GDM1 (cell line): ENCODE measurements at places on chromosomes 6 and 20.

- DNase-seq: no peak
These were observed 46.6 kb downstream of the SLC2A12 start for GRCh38 chr6:134005800-134006199.

DNA sequence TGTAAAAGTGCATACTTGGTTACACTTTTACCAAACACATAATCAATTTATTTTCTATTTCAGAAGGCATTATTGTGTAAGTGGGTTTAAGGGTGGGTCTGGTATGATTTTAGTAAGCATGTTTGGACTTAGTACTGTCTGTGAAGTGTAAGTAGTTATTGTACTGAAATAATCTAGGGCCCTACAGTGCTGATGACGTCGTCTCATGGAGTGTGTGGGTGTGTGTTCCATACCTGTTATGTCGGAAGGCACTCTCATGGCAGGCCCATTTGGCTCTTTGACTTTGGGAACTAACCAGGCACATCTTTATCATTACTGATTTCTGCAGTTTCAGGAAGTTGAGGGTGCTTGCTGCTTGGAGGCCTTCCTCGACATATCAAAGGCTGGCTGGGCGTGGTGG, 155.1 kb downstream of the SASH1 start:
- DNase-seq: no peak

GRCh38 chr20:34473262-34473883, 42.8 kb upstream of the DYNLRB1 start:
- peak; percentile 15 for DNase-seq

DNA sequence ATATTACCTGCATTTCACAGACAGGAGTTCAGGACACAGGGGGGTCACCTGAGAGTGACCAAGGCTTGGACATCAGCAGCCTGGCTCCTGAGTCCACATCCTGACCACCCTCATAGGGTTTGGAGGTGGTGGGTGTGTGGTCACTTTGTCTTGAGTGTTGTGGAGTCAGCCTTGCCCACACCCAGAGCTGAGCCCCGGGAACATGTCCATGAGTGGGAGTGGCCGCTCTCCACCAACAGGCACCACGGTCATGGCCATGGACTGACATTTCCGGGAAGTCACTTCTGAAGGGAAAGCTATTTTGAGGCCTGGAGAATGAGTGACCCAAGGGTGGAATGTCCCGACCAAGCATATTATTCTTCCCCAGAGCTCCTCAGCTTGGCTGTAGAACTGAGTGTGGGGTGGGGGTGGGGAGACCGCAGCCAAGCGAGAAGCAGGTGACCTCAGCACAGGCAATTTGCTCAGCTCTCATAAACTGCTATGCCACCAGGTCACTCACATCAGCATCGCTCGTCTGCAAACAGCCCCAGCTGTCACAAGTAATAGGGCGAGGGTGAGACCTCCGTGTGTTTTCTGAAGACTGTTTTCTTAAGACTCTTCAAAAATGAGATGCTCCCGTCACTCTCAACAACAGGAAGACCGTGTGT, 348.6 kb upstream of the CDH4 start:
- DNase-seq: no peak

- no peak for DNase-seq
These were observed 540.7 kb upstream of the BTBD3 start for GRCh38 chr20:11376998-11377397.

GRCh38 chr6:144344646-144345045, 59.5 kb downstream of the UTRN start:
- no peak for DNase-seq

DNA sequence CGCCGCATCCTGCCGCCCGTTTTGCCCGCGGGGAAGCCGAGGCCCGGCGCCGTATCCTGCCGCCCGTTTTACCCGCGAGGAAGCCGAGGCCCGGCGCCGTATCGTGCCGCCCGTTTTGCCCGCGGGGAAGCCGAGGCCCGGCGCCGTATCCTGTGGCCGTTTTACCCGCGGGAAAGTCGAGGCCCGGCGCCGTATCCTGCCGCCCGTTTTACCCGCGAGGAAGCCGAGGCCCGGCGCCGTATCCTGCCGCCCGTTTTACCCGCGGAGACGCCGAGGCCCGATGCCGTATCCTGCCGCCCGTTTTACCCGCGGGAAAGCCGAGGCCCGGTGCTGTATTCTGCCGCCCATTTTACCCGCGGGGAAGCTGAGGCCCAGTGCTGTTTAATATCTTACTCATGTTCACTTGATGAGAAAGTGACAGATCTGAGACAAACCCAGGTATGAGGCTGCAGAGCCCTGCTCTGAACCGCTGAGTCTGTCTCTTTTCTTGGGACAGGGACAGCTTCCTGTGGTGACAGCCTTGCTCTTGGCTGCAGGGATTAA, 129.4 kb downstream of the CDH26 start:
- DNase-seq: no peak

DNA sequence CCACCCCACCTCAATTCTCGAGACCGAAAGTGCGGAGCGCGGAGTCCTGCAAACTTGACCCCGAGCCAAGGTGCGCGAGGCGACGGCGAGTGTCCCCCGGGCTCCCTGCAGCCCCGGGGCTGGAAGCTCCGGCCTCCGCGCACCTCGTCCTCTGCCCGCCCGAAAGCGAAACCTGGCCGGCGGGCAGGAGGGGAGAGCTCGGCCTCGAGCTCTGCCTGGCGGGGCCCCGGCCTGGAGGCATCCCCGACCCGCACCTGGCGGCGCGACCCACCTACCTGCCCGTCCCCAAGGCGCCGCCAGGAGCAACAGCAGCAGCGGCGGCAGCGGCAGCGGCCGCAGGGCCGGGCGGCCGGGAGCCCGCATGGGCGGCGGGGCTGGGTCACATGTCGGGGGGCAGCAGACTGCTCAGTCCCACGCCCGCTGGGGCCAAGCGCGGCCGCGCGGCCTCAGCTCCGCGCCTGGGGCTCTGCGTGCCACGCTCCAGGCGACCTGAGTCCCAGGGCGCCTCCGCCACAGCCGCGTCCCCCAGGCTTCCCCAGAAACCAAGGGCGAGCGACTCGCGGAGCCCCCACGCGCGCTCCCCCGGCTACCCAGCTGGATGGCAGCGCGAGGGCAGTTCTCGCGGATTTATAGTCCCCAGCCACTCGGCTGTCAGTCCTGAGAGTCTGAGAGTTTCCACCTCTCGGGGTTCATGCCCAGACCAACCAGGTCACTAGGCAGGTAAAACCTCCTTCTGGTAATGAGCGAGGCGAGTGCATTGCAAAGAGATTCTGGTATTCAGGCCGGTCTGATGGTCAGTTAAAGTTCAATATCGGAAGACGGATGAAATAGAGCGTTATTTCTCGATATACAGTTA, at the start of gene IL20RA:
TSS of gene IL20RA (minus strand) at position 600 of the 856 bp plus-strand sequence. CDS start at position 363, 237 bp downstream.
- DNase-seq: no peak

DNA sequence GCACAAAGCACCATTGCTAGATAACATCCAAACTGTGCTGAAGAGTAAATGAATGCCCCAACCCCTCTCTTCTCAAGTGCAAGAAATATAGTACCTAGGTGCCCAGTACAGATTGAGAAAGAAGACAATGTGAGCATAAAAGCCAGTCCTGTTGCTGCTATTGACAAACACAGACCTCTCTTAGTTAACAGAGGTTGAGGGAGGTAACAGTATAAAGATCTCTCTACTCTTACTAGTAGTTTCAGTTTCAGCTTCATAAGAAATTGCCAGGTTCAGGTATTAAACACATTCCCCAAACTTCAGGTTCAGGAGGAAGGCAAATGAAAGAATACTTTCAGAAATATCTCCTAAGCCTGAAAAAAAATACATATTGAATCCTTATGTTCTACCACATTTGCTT, 31.4 kb downstream of the TBC1D32 start:
- DNase-seq: no peak

DNA sequence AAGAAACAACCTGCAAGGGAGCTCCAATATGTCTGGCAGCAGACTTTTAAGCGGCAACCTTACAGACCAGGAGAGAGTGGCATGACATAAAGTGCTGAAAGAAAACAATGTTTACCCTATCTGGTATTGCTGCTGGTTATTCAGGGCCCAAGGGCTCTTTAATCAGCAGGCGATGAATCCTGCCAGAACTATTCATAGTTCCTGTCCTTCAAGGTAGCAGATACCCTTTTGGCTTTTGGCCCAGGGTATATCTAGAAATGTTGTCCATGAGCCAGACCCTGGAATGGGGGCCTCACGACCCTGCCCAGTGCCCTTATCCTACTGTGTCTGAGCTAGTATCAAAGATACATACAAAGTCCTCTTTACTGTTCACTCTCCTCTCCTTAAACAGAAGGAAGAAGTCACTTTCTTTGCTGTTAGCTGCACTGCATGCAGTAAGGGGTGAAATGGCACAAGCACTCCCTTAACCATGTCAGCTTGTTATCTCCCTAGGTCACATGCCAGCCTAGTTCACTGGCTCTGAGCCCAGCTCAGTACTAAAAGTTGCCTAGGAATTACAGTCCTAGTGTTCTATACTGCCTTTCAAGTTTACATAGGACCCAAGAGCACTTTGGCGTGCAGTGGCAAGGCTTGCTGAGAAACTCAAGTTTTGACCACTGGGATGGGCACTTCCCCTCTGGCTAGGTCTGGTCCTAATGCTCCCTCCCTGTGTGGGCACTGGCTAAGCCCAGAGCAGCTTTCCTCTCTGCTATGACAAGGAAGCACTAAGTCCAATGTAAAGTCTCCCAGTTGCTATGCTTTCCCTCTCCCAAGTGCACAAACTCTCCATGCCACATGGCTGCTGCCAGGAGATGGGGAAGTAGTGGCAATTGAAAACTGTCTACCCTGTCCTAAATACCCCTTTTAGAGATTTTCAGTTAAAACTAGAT, 122.0 kb downstream of the HTR1B start:
- no peak for DNase-seq

GRCh38 chr6:6105472-6106036, 98.8 kb upstream of the NRN1 start:
- no peak for DNase-seq

GRCh38 chr20:46914789-46915379, 20.2 kb downstream of the EYA2 start:
- DNase-seq: no peak

GRCh38 chr6:33912195-33912594, 108.4 kb upstream of the MLN start:
- DNase-seq: no peak

GRCh38 chr6:121688974-121689373, 253.5 kb downstream of the GJA1 start:
- no peak for DNase-seq

GRCh38 chr6:46876126-46876525, 45.6 kb downstream of the ADGRF5 start:
- DNase-seq: peak; percentile 8

- DNase-seq: no peak
These were observed 195.9 kb downstream of the SASH1 start for GRCh38 chr6:148538261-148539190.

- DNase-seq: no peak
These were observed 423.1 kb upstream of the RNF217 start for GRCh38 chr6:124539096-124539495.

- no peak for DNase-seq
These were observed 23.0 kb downstream of the ZNF217 start for GRCh38 chr20:53570446-53571276.

- no peak for DNase-seq
These were observed 16.0 kb downstream of the MDFI start for GRCh38 chr6:41654151-41654697.

DNA sequence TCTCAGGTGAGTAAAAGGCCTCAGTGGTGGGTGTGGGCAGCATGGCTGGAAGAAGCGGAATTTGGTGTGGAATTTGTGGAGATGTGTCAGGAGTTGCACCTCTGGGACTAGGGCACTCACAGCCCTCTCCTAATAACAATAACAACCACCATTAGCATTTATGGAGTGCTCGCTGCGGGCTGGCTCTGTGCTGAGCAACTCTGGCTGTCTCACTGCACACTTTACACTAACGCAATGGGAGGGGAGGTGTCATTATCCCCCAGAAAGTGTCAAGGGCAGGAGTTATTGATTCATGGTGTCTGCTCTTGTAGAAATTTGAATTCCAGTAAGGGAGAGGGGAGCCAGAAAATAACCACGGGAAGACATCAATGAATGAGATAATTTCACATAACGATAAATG, 22.7 kb upstream of the SCRT2 start:
- no peak for DNase-seq

DNA sequence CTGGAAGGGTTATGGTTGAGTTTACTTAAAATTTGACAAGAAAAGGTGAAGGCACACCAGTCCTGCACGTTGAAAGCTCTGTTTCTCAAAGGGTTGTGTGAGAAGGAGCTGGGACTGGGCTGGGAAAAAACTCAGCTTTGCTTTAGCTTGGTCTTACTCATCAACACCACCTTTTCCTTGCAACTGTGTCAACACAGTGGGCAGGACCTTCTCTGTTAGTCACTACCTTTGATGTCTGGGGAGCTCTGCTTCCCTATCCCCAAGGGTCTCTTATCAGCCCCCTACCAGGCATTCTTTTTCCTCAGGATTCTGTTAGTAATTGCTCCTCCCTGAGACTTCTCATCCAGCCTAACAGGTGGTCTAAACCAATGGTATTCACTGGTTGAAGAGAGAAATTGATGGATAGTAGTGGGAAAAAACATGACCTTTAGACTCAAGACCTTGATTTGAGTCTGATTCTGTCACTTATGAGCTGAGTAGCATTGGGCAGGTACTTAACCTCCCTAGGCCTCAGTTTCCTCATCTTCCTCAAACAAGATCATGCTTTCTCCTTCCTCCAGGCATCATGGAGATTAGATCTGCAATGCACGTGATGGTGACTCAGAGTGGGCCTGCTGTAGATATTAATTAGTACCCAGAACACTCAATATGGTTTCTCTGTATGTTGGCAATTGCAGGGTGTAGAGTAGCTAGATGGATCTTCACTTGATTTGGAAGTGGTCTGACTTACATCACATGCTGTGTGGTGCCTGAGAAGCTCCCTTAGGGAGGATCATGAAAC, 17.2 kb upstream of the FOXA2 start:
- DNase-seq: no peak

DNA sequence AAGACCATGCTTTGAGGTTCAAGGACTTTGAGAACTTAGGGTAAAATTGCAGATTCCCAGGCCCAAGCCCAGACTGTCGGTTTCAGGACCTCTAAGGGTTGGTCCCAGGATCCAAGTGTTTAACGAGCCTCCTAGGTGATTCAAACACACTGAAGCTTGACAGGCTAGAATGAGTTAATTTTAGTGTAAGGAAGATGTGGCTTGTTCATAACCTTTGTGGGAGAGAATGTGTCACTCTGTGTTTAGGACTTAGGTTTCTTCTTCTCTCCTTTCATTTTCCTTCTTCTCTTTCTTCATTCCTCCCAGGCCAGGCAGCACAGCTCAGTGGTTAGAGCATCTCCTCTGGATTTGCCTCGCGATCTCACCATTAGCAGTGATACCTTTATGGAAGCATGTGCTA, 104.8 kb upstream of the KCNG1 start:
- DNase-seq: no peak

DNA sequence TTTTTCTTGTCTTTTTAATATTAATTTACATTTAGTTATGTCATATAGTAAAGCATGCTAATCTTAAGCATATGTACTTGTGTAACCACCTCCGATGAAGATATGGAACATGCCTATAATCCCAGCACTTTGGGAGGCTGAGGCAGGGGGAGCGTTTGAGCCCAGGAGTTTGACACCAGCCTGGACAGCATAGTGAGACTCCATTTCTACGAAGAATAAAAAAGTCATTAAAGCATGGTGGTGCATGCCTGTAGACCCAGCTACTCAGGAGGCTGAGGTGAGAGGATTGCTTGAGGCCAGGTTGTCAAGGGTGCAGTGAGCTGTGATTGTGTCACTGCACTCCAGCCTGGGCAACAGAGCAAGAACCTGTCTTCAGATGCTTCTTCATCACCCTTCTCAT, 628.8 kb upstream of the FLRT3 start:
- no peak for DNase-seq

- DNase-seq: no peak
These were observed 40.0 kb upstream of the ERVFRD-1 start for GRCh38 chr6:11151488-11151887.

- no peak for DNase-seq
These were observed 508.7 kb downstream of the DOK5 start for GRCh38 chr20:54984104-54984448.

GRCh38 chr6:88216182-88216581, 50.0 kb upstream of the CNR1 start:
- no peak for DNase-seq
